ENCODE measurements at places on chromosomes 1 and 21.

DNA sequence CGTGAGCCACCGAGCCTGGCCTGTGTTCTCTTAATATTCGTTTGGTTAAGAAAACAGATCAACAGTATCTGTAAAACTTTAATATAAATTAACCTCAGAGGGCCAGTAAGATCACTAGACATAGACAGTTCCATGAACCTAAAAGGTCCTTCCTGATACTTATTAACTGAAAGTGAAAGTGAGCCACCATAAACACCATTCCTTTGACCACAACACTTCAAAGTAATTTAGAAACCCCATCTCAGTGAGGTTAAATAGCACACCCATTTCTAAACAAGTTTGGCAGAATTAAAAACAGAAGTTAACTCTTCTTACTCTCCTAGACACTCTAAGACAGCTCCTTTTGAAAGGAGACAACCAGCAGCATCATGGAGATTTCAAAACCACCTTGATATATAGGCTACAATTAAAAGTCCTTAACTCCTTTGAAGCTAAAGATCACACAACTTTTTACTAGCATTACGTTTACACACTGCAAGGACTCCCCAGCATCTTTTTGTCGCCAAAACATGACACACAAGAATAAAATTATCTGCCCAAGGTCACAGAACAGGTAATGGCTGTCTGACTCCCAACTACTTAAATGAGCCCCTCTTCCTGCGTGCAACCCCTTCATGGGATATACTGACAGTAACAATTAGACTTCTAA lies 2.2 kb downstream of the RNF19B start:
- DNase-seq: no peak

DNA sequence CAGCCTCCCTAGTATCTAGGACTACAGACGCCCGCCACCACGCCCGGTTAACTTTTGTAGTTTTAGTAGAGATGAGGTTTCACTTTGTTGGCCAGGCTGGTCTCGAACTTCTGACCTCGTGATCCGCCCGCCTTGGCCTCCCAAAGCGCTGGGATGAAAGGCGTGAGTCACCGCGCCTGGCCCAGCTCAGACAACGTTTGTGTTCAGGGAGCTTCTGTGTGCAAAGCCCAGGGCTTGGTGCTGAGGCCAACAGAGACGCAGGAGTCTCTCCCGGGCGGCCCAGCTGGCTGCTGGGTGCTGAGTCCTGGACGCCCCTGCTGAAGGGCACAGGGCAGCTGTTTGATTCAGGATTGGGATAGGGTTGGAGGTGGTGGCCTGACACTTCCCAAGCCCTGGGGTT lies 3.0 kb downstream of the PRKCZ start:
- no peak for DNase-seq

DNA sequence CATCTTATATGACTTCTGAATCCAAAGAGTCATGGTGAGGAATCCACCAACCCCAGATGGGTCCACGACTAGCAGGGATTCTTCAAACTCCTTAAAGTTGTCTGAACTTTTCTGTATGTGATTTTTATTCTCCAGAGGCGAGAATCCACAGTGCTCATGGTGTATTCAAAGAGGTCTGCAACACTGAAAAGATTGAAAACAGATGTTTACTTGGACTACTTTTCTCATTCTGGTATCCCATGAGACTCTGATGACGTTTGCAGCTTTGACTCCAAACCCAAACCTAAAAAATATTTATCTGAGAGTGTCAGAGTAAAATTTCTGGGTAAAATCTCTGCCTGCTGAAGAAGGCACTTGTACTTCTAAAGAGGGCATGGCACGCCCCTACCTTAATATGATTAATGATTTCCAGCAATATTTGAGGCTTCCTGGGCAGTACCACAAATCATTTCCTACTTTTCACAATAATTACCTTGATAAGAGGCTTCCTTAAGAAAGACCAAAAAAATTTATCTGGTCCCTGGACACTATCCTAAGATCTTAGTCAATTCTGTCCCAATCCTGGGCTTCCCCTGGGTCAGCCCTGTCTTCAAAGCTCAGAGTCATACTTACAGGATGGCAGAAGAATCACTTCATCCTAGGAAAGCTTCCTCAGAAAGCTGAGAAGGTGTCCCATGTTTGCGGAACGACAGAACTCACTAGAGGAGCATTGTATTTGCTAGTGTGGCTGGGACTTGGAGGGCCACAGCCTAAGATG lies 76.5 kb upstream of the MAP10 start:
- no peak for DNase-seq

DNA sequence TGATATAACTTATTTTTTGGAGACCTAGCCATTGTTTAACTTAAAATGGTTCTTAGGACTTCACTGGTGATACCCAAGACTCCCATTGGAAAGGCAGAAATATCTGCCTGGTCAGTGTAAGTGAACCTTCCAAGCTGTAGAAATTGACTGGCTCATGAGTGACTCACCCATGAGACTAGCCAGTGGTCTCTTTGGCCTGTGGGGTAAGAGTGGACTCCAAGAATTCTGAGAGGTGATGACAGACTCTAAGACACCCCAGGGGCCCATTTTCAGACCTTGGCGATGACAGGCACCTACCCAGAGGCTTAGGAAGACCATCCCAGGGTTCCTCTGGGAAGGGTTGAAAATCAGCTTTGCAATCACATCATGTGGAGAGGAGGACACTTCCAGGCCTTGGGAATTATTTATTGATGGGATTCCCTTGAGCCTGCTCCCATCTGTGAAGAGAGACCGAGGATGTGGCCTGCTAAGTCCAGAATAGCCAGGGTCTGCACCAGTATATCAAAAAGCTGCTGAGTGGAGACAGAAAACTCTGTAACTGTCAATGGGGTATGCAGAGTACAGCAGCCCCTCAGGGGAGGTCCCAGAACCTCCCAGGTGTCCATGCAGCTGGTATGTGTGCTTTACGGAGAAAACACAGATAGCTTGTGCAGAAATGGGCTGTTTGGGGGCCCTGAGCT lies 78.9 kb downstream of the KAZN start:
- DNase-seq: peak; percentile 41

DNA sequence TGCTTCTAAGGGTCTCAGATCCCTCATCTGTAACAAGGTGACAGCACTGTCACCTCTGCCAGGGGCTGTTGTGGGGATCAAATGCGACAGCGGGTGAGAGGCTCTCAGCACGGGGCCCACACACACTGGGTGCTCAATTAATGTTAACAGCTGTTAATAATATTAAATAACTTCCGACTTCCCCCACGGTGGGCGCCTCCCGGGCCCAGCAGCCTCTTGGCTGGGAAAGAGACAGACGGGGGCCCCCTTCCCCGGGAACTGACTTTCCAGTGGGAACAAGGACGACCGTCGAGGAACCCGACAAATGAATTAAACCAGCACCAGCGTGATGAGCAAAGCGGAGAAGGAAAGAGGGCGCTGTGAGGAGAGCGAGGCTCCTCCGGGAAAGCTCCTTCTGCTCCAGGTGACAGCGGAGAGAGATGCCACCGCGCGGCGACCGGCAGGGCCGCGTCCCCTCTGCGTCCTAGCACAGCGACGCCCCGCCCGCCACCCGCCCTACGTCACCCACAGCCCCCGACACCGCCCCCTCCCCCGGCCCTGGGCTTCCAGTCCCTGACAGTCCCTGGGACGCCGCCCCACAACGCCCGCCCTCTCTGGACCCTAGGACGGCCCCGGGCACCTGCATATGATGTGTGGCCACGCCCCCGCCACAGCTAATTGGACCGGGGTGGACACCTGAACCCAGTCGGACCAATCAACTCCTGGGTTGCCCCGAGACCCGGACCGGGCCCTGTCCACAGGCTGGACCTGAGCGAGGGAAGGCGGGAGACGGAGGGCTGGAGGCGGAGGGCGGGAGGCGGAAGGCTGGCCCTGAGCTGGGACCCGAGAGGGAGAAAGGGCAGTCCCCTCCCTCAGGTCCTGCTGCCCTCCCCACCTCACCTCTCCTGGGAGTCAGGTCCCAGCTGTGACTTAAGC lies 38.2 kb downstream of the MATN1 start:
- peak; percentile 96 for DNase-seq

DNA sequence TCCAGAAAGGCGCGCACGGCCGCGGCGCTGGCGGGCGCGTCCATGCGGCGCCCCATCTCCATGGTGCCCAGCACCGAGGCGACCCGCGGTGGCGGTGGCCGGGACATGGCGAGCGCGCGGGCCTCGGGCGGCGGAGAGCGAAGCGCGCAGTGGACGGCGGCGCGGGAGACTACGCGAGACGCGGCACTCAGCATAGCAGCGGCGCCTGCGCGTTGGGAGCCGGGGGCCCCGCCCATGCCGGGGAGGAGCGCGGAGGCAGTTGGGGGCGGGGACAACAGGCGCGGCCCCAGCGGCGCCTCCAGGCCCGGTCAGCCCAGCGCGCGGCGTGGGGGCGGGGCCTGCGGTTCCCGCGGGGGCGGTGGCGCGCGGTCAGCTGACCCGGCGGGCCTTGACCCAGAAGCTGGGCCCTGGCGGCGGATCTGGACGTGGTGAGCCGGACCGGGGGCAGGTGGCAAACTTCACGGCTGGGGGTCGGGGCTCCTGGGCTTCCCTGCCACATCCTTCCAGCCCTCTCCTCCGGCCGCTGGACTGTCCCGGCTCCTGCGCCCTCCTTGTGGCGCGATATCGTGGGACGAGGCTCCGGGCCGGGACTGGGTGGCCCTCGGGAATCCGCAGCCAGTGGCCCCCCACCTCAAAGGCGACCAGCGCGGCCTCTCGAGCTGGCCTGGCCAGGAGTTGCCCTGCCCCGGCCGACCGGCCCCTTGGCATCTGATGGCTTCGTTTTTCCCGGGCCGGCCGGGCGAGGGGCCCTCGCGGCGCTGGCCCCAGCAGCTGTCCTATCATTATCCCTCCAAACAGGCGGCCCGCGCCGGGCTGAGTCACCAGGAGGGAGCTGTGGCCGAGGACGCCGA lies at the start of the genes AKR7A2 and SLC66A1:
Gene AKR7A2, minus strand, starts transcription at position 214 of the 851 bp plus-strand sequence. Its CDS starts 20 bp downstream, at position 194.
Gene SLC66A1, plus strand, starts transcription at position 396 of the 851 bp plus-strand sequence. CDS start 5,352 bp downstream, outside the sequence.
- DNase-seq: peak; percentile 91

GRCh38 chr21:44070391-44070790 lies 36.8 kb upstream of the PWP2 start:
- DNase-seq: no peak

GRCh38 chr1:185325413-185325812 lies 8.4 kb upstream of the IVNS1ABP start:
- no peak for DNase-seq

DNA sequence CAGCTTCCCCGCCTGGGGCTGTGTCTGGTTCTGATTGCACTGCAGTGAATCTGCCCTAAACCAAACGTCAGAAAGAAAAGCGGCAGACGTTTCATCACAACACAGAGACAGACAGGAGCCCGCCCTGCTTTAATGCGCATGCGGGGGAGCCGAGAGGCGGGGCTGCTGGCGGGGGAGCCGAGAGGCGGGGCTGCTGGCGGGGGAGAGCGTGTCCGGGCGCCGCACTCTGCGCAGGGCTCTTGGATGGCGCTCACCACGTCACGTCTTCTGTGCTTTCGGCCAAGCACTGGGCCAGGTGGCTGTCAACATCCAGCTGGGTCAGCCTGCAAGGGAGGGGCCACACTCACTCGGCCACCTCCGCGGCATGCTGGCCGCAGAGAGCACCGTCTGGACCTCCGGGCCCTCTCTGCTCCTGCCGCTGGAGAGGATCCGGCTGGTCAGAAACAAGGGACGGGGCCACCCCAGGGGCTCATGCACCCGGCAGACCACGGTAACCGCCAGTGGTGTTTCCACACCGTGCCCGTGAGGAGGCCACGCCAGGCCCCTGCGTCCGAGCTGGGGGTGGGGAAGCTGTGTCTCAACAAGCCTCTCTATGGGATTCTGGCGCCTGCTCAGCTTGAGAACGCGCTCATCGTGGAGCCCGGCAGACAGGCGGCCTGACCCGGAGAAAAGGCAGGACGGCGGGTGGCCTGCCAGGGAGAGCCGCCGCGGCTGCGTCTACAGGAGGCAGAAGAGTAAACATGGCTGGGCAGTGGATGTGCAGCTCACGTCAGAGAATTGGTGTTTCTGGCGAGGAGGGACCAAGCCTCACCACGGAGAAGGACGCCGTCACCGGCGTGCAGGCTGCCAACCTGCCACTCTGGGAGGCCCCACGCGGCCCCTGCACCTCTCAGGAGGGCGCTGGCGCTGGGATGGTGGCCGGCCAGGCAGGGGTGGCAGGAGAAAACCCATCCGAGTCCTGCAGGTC lies 4.8 kb downstream of the FAAP20 start:
- peak; percentile 97 for DNase-seq

DNA sequence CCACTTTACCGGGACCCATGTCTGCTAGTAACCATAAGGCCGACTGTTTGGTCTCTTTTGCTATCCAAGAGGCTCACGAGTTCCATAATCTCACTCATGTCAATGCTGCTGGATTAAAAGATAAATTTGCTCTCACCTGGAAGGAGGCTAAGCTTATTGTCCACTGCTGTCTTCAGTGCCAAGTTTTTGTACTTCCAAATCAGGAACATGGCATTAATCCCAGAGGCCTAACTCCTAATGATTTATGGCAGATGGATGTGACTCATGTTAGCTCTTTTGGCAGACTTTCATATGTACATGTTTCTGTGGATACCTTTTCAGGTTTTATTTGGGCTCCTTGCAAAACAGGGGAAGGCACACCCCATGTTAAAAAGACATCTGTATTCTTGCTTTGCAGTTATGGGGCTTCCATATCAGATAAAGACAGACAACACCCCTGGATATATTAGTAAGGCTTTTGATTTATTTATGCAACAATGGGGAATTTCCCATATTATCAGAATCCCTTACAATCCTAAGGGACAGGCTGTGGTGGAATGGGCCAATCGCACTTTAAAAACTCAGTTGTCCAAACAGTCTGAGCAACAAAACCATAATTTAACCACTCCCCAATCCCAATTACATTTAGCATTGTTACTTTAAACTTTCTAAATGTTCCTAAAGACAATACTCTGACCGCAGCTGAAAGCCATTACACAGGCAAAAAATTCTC lies 162.7 kb downstream of the IER5 start:
- DNase-seq: no peak

GRCh38 chr1:24540906-24541710 lies 14.8 kb upstream of the NCMAP start:
- DNase-seq: no peak
